Activated naive CD4-positive, alpha-beta T cell (primary cell): ENCODE measurements at places on chromosomes 2 and 18.

- DNase-seq, result no peak
Observed at GRCh38 chr2:30191819-30192271, 39.5 kb upstream of the LBH start.

DNA sequence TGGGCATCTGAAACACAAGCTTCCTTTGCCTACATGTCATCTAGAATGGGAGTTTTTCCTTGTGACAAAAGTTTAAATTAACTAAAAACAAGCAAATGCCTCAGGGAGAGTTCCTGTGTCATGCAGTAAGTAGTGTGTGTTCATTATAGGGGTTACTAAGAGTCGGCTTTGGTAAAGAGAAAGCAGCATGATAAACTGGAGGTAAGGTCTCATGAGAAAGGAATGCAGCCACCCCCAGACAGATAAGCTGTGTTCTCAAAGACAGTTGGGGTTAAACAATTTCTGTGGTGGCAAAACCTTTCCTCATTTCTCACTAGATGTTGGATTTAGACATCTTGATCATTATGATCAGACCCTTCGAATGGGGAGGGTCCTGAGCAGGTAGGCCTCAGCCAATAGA, 129.7 kb downstream of the MAP4K4 start:
- no peak for DNase-seq

GRCh38 chr2:108304975-108305374, 16.3 kb downstream of the SULT1C2 start:
- DNase-seq, result no peak

DNA sequence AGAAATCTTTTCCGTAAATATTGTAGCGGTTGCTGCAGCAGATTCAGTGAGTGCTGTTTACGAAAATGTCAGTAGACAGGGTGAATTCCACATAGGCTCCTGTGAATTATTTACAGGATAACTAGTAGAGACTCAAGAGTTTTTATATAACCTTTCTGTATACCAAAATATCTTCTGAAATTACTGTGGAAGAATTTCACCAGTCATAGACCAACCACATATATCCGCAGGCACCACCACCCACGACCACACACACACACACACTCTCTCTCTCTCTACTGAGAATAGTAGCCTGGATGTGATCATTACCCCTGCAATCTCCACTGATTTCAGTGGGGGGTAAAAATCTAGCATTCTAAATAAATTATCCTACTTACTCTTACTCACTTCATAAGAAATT, 341.8 kb downstream of the RBM43 start:
- no peak for DNase-seq

- DNase-seq, result no peak
Observed at GRCh38 chr2:10382354-10383061, 65.6 kb downstream of the ODC1 start.

GRCh38 chr2:180776921-180777320, 203.5 kb upstream of the UBE2E3 start:
- DNase-seq, result no peak
